ENCODE measurements at places on chromosomes 3 and 15.

DNA sequence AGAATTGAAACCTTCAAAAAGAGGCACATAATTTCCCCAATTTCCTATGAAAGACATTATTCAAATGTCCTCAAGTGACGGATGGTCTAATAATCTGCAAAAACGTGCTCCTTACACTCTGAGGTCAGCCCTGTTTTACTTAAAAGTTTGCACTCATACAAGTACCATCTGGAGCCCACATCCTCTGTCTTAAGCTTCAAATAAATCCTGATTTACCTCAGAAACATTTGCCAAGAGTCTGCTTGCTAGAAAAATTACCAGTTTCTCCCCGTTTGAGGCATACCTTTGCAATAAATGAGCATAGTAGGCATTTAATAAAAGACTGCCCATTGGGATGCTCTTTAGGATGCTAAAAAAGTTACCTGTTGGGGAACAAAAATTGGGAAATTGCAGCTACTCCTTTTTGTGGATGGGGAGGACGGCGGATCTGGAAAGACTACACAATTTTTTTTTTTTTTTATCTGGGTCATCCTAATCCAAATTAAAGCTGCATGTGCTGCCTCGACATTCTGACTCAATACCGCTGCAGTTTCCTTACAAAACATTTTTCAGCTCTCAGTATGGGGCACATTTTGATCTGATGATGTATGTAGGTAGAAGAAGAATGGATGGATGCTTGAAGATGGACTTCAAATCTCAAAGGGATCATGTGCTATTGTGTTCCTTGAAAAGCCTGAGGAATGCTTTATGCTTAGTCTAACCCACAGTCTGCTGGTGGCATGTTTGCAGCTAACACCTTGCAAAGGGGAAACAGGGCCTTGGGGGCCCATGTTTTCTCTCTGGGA, 233.7 kb upstream of the ADAMTS9 start:
- no peak for DNase-seq

- DNase-seq, result no peak
Observed at GRCh38 chr3:143031327-143031726, 30.0 kb downstream of the U2SURP start.

GRCh38 chr3:184559336-184559735, 2.2 kb upstream of the EPHB3 start:
- no peak for DNase-seq

DNA sequence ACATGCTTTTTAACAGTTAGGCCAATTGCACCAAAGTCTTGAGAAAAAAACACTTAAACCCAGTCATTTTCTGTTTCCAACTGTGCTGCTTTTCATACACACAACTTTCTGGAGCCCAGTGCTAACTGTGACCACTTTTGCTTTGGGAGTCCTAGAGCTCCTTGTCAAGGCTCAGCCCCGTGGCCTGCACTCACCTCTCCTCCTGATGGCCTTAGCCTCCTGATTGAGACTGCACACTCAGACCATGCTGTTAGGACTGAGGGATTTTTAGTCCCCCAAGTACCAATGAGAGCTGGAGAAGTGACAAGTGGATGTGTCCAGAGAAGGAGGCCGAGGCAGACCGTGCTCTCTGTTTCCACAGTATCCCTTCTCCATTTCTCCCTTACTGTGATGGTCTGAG, 15.2 kb upstream of the RARRES1 start:
- DNase-seq, result no peak

DNA sequence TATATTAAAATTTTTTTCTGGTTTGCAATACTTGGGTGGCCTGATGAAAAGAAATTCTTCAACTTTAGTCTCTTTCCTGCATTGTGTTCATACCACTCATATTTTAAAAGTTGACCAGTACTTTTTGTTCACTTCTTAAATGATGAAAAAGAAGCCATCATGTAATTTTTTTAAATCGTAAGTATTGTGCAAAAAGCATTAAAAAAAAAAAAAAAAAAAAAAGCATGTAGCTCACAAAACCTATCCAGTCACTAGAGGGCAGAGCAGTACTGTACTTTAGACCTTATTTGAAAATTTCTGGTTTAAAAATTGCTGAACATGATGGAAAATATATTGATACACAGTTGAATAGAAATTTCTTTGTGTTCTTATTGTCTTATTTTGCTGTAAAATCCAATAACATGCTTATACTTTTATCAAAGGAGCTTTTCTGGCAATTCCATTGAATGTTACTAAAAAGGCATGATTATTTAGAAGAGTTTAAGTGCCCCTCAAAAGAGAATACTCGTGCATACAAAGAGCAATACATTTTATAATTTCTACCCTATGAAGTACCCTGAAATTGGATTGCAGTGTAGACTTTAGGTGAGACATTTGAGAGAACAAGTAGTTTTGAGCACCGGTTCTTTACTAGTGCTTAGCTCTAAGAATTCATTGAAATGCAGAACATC, 137.7 kb downstream of the BBX start:
- DNase-seq, result peak; percentile 49

DNA sequence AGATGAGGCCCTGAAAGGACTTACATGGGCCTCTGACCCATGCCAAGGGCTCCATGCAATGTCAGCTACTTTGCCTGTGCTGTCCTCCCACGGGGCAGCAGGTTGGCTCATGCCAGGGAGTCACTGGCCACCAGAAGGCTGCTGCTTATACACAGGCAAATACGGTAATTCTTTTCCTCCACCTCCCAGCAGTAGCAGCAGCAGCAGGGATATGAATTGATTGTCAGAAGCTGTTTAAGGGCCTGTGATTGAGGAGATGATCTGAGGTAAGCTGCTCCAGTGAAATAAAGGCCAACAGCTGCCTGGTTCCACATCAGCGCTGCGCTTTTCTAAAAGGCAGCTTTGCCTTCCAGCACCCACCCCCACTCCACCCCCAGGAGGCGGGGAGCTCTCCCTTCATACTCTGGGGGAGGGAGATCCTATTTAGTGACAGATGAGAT, 250.5 kb downstream of the SHQ1 start:
- peak; percentile 12 for DNase-seq

DNA sequence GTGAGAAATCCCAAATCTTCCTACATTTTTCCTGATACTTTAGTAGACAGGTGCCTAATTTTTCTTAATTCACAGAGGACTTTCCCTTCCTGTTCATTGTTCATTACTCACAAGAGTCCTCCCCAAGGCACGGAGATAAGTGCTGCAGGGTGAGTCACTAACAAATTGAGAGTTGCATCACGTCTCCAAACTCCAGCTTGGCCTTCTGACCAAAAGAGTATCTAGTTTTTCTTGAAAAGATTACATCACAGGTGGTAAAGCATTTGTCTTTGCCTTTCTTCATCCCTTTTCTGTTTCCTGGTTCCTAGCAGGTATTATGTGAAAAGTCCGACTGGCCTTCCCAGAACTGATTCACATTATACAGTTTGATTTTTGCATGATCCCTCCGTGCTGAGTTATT, 24.9 kb upstream of the RASGRP1 start:
- peak; percentile 75 for DNase-seq

DNA sequence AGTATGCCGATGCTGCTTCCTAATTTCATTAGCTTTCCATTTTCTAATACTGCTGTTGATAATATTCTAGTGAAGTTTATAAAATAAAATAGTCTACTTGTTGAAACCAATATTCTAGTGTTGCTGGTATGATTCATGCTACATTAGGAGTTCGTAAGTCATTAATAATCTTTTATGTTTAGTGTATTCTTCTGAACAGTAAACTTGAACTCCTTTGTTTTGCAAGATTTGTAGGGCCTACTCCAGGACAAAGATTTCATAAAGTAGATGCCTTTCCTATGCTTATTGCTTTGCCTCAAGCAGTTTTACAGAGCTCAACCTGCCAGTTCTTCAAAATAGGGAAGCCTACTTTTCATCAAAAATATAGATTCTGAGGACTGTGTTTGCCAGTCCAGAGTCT, 111.5 kb downstream of the RSRC1 start:
- no peak for DNase-seq

GRCh38 chr3:176740906-176741663, 456.2 kb downstream of the TBL1XR1 start:
- no peak for DNase-seq

GRCh38 chr3:71478568-71478967, 105.0 kb downstream of the FOXP1 start:
- peak; percentile 62 for DNase-seq

GRCh38 chr3:73669260-73669659, 44.5 kb upstream of the PDZRN3 start:
- DNase-seq, result no peak

DNA sequence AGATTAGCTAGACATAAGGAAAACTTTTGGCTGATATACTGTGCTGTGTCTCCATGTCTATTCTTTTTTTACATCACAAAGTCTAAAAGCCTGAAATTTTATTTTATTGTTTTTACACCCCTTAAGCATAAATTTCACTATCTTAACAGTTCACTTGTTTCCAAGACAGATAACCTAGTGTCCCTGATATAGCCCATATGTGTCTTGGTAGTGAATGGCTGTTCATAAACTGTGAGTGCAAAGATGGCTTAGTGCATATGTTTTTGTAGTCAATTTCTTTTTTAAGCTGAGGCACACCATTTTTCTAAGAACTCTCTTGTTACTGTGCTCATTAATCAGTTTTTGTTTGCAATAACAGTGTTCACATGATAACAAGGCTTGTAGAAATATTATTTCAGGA, 381.1 kb downstream of the OXSM start:
- DNase-seq, result no peak

- DNase-seq, result no peak
Observed at GRCh38 chr3:116916836-116917235, 207.3 kb downstream of the TUSC7 start.

DNA sequence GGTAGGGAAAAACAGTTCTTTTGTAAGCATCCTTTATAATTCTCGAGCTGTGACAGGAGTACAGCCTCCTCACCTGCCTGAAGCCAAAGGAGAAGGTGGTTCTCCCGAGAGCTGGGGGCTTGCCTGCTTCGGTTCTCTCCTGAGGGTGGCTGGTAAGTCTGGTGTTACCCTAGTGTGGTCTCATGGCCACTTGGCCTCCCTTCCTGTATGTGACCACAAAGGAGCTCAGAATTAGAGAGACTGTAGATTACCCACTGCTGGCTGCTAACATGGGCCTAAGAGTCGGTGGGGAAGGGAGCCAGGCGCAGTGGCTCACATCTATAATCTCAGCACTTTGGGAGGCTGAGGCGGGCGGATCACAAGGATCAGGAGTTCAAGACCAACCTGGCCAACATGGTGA, 12.6 kb downstream of the PDHB start:
- no peak for DNase-seq

- DNase-seq, result peak; percentile 75
Observed at GRCh38 chr3:136042608-136043221, 77.2 kb downstream of the PPP2R3A start.

GRCh38 chr15:100033140-100033857, 300.1 kb upstream of the LYSMD4 start:
- DNase-seq, result no peak

GRCh38 chr15:56963710-56964109, 45.3 kb downstream of the TCF12 start:
- DNase-seq, result no peak

DNA sequence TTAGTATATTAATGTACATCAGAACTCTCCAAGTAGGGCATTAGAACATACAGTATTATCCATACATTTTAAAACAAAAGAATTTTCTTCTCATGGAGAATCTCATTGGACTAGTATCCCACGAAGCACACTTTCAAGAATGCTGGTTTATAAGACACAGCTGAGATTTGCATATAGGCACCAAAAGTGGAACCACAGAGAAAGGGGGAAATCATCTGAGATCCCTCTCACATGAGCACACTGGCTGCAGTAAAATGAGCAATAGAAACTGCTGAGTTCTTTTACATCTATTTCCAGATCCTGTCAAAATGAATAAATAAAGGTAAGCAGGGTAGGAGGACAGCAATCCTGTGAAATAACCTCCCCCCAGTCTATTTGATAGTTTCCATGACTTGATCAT, 665.3 kb downstream of the FHIT start:
- no peak for DNase-seq

GRCh38 chr15:71291723-71292122, 176.5 kb downstream of the THSD4 start:
- no peak for DNase-seq

DNA sequence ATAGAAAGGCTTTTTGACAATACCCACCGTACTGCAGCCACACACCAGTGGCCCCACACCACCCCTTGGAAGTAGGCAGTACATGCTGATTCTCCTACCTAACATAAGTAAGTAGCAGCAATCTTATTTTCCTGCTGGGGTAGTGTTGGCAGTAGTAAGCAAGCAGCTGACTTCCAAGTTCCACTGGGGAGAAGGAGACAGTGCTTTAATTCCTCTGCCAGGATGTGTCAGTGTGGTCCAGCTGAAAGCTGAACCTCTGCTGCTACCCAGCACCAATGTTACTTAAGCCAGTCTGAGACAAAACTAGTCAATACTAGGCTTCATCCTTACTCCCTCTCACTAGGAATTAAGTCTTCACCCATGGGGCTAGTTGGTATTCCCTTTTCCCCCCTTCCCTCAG, 74.7 kb downstream of the DZIP3 start:
- DNase-seq, result no peak

DNA sequence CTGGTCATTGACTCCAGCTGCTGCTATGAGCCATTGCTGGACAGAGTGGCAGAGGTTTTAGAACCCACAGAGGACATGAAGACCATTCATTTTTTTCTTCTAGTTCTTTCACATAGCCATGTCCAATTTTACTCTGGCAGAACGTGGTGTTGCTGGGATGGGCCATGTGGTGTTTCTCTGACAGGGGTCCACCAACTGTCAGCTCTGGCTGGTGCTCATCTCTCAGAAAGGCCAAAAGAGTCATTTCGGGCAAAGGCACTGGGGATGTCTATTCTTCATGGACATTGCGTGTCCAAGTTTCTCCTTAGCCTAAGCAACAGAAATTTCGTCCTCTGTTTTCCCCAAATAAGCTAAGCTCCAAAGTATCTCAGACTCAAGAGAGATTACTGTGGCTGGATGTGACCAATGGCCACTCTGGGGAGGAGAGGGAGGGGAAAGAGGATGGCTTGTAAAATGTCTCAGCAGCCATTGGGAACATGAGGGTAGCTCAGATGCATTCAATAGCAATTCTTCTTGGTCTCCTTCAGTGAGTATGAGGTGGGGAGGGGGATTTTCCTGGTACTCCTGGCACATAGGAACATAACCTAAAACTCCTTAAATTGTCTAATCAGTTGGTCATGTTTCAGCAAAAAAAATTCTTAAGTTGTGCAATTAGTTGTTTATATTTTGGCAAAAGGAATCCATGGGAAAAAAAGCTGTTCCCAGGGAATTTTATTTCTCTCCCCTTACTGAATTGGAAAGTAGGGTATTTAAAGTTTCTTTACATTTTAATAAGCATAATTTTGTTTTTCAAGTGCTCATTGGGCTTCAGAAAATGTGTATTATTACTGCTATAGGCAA, 131.6 kb upstream of the MITF start:
- no peak for DNase-seq

DNA sequence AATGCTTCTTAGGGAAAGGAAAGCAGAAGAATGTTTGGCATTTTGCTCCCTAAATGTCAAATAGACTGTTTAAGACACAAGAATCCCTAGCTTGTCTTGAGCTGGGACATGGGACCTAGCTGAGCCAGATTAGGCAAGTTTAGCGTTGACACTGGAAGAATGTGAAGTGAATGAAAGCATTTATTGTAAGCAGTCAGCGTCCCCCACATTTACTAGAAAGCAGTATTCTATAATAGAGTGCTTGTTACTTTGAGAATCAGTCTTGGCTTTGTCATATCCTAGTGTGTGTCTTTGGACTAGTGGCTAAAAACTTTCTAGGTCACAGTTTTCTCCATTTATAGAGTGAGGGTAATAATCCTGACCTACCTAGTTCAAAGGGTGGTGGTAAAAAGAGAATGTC, 161.6 kb downstream of the ADAMTSL3 start:
- no peak for DNase-seq

- DNase-seq, result peak; percentile 36
Observed at GRCh38 chr15:100078511-100079220, 263.1 kb downstream of the ADAMTS17 start.

Data from M059J (cell line).